ENCODE measurements at places on chromosomes 13 and 19.
A peak's percentile ranks its signal among the peaks of the same experiment; 100 is the strongest.

- DNase-seq = no peak
These were observed 3.8 kb upstream of the LRFN3 start for GRCh38 chr19:35932291-35932936.

- no peak for DNase-seq
These were observed at the start of gene MAP4K1 for GRCh38 chr19:38617764-38618589. TSS of gene MAP4K1 (minus strand) at chr19:38617953. CDS start at chr19:38617895, 58 bp downstream.

GRCh38 chr13:108572782-108573211, 56.6 kb upstream of the MYO16 start:
- no peak for DNase-seq

DNA sequence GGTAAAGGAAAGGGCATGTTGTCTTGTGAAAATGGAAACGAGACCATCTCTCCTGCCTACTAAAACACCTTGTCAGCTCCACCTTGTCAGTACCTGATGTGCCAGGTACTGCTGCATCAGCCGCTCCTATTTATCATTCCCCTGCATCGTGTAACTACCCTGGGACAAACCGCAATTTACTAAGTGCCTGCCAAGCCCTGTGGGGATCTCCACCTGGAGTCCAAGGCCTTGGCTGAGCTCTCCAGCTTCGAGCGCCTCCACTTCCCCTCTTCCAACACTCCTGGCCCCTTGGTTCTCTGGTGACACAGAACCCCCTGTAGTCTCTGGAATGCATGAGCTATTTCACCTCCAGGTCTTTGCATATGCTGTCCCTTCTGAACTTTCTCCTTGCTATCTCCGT, 25.9 kb upstream of the CCNP start:
- DNase-seq = no peak

DNA sequence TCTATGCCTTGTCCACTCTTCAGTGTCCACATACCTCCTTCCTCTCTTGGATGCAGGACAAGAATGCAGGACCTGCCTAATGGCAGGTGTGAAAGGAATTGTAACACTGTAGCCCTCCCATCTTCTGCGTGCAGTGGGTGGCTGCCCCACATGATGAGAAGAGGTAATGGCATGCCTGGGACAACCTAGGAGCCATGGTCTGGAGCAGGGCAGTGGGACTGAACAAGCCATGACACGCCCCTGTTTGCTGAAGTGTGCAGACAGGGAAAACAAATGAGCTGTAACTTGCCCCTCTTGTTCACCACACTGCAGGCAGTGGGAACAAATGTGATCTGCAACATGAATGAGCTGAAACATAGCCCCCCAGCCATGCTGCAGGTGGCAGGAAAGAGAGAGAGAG, 192.2 kb downstream of the PCDH17 start:
- no peak for DNase-seq

DNA sequence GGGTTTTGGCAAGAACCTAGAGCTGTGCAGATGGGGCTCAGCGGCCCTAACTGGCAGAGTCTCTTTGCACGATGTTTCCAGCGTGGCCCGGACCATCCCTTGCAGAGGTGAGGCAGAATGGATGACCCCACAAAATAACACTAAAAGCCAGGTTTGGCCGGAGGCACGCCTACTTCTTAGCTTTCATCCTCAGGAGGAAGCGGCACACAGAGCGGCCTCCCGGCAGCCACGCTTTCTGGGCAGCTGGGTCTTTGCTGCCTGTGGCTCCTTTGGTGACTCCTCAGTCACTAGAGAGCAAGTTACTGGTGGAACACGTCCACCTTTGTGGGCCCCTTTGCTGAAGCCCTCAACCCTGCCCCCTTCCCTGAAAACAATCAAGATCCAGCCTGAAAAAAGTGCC, 25.2 kb downstream of the TEX29 start:
- no peak for DNase-seq

DNA sequence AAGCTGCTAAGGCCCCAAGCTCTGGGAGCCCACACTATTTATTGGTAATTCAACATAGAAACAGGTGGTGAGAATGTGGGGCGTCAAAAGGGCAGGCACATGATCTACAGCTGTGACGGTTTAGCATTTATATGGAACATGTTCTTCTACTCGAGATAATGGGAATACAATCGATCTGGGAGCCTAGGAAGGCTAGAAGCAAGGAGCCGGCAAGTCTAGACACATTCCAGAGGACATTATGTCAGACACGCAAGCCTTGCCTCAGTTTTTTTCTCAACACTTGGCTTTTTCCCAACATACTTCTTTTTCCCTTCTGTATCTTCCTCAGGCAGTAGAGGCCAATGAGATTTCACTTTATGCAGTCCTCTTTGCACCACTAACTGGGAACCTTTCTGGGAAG, 315.7 kb upstream of the SLITRK5 start:
- DNase-seq = no peak

- peak; percentile 60 for DNase-seq
These were observed 7.1 kb downstream of the LIPE start for GRCh38 chr19:42420055-42420544.

- no peak for DNase-seq
These were observed 5.0 kb downstream of the RPL36 start for GRCh38 chr19:5694956-5695648.

DNA sequence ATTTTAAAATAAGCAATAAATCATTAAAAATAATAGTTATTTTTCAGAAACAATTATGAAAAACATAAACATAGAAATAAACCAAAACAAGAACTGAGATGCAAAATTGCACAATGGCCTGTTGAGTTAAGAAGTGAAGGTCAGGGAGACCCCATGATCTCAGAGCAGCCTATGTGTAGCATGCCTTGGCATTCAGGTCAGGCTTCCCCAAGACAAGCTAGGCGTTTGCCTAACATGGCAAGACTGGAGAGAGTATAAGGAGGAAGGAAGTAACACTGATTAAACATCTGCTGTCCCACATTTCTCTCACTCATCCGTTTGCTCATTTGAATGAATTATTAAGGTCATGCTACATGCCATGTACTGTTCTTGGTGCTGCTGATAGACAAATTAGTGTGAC, 291.8 kb downstream of the TSHZ3 start:
- DNase-seq = no peak

DNA sequence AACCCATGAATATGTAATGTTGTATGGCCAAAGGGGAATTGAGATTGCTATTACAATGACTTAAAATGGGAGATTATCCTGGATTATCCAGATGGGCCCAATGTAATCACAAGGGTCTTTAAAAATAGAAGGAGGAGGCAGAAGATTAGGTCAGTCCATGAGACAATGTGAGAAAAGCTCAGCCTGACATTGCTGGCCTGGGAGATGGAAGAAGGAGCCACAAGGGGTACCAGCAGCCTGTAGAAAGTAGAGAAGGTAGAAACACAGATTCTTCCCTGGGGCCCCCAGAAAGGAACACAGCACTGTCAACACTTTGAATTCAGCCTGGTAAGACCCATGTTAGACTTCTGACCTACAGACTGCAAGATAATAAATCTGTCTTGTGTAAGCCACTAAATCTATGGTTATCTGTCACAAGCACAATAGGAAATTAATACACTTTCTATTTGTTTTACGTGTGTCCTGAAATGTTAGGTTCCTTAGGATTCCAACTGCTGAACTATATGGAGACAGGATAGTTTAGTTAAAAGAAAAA, 132.9 kb upstream of the SERP2 start:
- DNase-seq = no peak

- no peak for DNase-seq
These were observed 4.6 kb upstream of the ZNF845 start for GRCh38 chr19:53328967-53329366.

DNA sequence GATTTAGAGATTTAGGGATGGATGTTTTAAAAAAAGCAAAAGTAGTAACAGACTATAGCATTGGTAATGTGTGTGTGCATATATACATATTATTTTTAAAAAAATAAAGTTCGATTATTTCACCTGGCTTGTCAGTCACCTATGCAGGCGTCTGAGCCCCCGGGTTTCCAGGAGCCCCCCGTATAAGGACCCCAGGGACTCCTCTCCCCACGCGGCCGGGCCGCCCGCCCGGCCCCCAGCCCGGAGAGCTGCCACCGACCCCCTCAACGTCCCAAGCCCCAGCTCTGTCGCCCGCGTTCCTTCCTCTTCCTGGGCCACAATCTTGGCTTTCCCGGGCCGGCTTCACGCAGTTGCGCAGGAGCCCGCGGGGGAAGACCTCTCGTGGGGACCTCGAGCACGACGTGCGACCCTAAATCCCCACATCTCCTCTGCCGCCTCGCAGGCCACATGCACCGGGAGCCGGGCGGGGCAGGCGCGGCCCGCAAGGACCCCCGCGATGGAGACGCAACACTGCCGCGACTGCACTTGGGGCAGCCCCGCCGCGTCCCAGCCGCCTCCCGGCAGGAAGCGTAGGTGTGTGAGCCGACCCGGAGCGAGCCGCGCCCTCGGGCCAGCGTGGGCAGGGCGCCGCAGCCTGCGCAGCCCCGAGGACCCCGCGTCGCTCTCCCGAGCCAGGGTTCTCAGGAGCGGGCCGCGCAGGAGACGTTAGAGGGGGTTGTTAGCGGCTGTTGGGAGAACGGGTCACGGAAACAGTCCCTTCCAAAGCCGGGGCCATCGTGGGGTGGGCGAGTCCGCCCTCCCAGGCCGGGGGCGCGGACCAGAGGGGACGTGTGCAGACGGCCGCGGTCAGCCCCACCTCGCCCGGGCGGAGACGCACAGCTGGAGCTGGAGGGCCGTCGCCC, 840 bp upstream of the CCNA1 start:
- DNase-seq = no peak

- no peak for DNase-seq
These were observed 1142.8 kb downstream of the PCDH9 start for GRCh38 chr13:66087269-66087710.

DNA sequence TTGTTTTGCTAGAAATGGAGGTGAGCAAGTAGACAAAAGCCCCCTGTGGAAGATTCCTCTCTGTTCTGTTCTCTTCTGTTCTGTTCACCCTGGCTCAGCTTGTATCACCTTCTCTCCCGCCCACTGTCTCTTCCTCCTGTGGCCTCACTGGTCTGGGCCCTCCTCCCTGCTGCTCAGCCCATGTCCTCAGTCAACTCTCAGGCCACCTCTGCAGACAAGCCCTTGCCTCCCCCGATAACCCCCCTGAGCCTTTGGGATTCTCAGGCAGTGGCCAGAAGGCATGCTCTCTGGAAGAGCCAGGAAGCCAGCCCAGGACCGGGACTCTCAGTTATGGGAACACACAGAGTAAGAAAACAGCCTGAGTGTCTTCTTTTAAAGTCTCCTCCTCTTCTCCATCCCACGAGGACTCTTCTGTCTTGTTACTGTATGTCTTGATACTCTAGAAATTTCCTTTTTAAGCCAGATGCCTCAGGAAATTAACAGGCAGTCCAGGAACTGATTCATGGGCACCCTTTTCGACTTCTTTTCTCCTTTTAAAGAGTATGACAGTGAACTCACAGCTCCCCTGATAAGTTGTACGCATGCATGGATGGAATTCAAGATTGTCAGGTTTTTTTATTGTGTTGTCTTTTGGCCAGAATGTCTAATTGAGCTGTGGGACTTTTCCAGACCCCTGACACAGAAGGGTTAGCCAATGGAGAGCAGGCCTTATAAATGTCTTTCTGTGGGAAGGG, 33.7 kb downstream of the SHISA2 start:
- DNase-seq = no peak

DNA sequence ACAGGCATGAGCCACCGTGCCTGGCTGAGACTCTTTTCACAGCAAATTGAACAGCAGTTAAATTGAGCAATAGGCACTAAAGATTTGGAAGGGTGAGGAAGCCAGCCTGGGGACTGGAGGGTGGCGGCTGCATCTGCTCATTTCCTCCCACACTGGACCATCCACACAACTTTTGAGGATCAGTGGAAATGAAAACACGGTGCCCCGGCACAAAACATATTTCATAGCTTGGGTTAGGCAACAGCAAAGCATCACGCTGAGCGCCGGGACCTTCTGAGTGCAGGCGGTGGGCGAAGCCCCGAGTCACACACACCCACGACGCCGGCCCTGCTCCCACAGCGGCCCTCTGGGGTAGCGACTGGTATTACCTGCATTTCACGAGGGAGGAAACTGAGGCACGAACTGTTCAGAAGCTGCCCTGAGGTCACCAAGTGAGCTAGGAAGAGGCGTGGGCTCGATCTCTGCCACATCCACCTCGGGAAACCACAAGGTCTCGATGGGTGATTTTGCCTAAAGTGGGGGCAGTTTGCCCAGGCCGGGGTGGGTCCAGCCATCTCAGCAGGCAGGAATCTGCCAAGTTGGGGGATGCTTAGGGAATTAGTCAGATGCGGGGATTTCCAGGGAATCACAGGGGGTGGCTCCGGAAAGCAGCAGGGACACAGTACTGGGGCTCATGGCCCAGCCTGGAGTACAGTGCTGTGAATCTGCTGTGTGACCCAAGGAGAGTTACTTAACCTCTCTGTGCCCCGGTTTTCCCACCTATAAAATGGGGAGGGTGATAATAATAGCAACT, 3.5 kb upstream of the SBNO2 start:
- no peak for DNase-seq

GRCh38 chr13:90455823-90456222, 891.7 kb upstream of the MIR17HG start:
- no peak for DNase-seq

- DNase-seq = no peak
These were observed 21.7 kb downstream of the ZNF613 start for GRCh38 chr19:51948975-51949374.

DNA sequence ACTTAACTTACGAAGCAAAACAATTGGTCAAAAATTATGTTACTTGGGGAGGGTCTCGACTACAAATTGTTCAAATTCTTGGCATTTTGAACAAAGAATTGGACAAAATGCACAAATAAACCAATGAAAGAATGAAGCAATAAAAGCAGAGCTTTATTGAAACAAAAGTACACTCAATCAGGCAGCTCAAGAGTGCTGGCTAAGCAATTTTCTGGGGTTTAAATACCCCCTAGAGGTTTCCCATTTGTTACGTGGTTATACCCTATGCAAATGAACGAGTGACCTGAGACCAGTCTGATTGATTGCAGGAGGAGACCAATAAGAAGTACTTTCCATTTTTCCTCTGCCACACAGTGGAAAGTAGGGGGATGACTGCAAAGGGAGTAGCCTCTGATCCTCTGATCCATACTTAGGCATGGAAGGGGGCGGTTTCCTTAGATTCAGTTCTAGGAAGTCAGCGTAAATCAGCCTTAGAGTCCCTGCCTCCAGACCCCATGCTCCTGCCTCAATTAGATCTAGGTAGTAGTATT, 228.6 kb downstream of the EFNB2 start:
- no peak for DNase-seq

DNA sequence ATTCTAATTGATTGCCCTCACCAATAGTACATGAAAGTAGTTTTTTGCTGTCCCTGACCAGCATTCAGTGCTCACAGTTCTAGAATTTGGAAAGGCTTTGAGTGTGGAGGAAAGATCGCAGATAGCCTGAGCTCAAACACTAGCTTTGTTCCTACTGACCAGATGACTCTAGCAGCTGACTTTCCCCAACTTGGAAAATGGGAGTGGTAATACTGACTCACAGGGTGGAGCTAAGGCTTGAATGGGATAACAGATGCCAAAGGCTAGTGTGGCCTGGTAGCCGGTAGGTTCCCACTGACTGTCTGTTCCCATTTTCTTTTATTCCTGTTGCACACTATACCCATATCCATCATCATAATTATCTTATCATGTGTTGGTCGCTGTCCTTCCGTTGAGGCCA, 3.7 kb downstream of the ZSCAN22 start:
- no peak for DNase-seq

GRCh38 chr19:39874404-39874803, 28.2 kb upstream of the FBL start:
- no peak for DNase-seq
